ENCODE measurements at places on chromosomes 3 and 15.

DNA sequence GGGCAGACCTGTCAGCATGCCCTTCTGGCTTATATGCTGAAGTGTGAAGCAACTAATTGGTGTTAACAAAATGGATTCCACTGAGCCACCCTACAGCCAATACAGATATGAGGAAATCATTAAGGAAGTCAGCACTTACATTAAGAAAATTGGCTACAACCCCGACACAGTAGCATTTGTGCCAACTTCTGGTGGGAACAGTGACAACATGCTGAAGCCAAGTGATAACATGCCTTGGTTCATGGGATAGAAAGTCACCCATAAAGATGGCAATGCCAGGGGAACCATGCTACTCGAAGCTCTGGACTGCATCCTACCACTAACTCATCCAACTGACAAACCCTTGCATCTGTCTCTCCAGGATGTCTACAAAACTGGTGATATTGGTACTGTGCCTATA lies 9.4 kb downstream of the PIK3CB start:
- no peak for DNase-seq

DNA sequence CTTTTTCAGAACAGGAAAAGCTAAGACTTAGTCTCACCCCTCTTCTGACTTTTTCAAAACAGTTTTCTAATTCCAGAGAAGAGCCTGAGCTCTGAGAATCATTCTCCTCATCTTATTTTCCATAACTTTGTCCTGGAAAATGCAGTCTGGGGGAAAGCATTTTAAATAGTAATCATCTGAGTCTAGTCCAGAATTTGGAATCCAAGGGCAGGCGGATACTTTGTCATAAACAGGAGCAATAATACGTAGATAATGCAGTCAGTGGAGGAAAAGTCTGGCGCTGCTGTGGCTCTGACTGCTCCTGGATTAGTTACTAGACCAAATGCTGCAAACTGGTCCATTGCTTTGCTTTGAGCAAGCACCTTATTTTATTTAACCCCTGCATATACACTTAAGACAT lies 285.0 kb downstream of the THSD4 start:
- no peak for DNase-seq

DNA sequence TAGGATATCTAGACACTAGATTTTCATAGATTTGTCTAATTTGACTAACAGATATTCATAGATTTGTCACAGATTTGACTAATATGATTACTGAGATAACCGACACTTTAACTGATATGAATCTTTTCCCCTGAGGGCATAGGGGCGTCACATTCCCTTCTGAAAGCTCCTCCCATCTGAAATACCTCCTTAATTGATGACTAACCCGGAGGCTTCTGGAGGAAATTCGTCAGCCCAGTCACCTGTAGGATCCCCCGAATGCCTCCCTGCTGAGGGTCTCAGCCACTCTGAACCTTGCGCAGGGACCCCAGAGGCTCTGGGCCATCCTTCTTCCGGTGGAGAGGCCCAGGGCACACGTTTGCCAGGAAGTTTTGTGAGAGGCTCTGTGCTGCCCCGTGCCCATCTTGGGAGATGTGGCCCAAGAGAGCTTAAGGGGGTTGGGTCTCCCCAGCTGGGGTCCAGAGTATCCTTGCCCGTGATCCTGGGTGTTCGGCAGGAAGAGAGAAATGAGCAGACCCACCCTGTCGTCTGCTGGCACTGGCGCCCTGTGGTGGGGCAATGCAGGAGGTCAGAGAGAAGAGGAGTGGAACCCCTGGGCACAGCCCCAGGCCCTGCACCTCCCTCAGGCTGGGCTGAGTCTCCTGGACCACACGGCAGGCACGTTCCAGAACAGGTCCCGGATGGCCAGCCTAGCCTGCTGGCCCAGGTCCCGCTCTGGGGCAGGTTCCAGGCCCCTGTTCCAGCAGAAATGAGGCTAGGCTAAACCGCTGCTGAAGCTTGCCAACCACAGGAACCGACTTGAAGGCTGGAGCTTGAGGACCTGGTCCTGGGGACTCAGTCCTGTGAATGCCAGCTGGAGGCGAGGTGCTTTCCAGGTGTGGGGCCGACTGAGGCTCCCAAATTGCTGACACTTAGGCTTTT lies 1.7 kb downstream of the PLA2G4D start:
- no peak for DNase-seq

- DNase-seq = no peak
Measured at GRCh38 chr15:57703387-57703786, 3.1 kb upstream of the POLR2M start.

GRCh38 chr15:77768107-77768506 lies 135.4 kb upstream of the LINGO1 start:
- no peak for DNase-seq

DNA sequence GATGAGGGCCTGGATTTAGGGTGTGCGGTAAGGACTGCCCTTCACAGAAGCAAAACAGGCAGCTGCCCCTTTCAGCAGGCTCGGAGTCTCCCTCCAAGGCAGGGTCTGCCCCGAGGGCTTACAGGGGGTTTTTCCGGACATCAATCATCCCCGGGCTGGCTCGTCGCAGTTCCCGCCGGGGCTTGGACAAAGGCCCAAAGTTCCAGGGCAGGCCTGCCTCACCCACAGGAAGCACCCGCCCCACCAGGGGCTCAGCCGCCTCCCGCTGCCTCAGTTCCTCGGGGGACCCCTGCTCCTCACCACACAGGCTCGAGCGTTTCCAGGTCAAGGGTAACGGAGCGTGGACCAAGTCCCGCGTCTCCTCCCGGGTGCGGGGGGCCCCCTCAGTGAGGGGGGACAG lies 27.0 kb downstream of the KIF7 start:
- DNase-seq = no peak

- DNase-seq = no peak
Measured at GRCh38 chr3:49456466-49456865, 13.6 kb upstream of the DAG1 start.

- no peak for DNase-seq
Measured at GRCh38 chr15:29149738-29150075, 119.9 kb downstream of the NSMCE3 start.

DNA sequence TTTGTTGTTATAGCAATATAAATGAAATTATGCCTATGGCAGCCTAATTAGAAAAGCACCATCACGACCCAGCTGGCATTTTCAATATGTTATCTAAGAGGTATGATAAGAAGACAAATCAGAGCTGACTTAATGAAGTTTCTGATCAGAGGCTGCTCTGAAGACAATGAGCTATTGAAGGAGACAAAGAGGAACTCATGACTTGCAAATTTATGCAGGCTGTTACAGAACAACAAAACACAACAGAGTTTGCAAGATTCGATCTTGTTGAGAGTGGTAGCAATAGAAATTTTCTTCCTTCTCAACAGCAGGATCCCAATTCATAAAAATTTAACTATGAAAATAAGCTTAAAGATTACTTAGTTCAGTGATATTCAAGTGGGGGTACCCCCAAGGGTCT lies 7.7 kb downstream of the CCDC54 start:
- no peak for DNase-seq

DNA sequence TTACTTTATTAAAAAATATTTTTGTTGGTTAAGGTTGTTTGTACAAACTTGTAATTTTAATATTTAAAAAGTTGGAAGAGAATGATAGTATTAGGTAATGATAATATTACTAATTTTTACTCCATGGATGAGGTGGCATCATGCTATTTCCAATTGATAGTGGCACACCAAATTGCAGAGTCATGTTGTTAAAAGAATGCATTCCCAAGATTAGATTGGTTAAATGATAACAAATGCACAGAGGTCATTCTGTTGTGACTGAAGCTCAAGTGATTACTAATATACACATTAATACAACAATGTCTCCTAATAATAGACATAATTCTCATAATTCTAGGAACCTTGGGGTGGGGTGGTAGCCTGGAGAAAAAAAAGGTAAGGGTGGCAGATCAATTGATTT lies 73.2 kb upstream of the ZBED2 start:
- no peak for DNase-seq

DNA sequence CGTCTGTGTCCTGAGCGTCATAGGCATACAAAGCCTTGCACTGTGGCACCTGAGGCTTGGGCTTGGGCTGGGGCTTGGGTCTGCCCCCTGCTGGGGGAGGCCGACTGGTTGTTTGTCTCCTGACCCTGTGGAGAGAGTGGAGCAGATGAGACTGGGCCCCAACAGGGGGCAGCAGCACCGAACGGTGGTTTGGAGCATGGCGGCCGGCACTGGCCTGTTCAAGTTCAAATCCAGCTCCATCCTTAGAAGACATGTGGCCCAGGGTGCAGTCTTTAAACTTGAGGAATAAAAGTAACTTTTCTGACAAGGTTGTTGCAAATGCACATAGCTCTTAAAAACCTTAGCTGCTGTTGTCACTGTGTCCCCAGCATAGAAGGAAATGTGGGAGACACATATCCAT lies 33.3 kb downstream of the CCNB2 start:
- no peak for DNase-seq

- peak; percentile 57 for DNase-seq
Measured at GRCh38 chr3:126293370-126294082, 63.7 kb downstream of the KLF15 start.

- DNase-seq = no peak
Measured at GRCh38 chr15:29346998-29347397, 77.4 kb upstream of the NSMCE3 start.

GRCh38 chr15:63599401-63600000 lies 2.3 kb downstream of the FBXL22 start:
- DNase-seq = no peak

- no peak for DNase-seq
Measured at GRCh38 chr3:49609314-49609713, 55.0 kb downstream of the BSN start.

DNA sequence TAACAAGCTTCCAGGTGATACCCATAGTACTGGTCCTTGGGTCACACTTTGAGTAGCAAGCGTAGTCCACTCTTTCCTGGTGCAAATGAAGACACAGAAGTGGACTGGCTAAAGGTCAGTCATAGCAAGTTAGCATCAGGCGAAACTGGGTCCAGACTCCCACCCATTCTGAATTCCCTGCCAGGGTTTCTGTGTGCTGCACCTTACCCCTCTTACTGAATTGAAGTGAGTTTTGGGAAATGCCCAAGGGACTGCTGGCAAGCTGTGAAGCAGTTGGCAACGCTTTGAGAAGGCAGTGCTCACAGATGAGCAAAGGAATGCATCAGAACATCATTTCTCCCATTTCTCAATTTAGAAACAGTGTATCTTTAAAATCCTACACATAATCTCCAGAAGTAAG lies 1.8 kb upstream of the LSG1 start:
- DNase-seq = no peak
